ENCODE measurements at places on chromosomes 2 and 18. TPM values are rescaled to one million over a fixed set of nuclear protein-coding genes. Genes with fewer than 3 reads are reported as not detected.

Gene CERKL
- 0.18 TPM for total RNA-seq

DNA sequence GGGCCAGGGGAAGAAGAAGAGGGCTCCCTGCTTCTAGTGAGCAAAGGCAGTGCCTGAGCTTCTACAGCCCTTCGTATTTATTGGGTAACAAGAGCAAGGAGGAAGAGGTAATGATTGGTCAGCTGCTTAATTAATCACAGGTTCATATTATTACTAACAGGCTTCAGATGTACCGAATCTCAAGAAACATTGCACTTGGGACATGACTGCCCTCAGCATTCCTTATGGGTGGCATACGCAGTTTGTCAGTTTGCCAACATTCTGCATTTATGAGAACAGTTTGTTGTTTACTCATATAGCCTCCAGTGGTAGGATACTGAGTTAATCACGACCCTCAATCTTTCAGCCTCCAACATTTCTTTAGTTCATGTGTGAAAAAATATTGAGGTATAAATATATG is 84.5 kb downstream of the HIBCH start:
- no peak for DNase-seq

GRCh38 chr2:225487878-225488416 is 88.4 kb downstream of the NYAP2 start:
- DNase-seq, result no peak

DNA sequence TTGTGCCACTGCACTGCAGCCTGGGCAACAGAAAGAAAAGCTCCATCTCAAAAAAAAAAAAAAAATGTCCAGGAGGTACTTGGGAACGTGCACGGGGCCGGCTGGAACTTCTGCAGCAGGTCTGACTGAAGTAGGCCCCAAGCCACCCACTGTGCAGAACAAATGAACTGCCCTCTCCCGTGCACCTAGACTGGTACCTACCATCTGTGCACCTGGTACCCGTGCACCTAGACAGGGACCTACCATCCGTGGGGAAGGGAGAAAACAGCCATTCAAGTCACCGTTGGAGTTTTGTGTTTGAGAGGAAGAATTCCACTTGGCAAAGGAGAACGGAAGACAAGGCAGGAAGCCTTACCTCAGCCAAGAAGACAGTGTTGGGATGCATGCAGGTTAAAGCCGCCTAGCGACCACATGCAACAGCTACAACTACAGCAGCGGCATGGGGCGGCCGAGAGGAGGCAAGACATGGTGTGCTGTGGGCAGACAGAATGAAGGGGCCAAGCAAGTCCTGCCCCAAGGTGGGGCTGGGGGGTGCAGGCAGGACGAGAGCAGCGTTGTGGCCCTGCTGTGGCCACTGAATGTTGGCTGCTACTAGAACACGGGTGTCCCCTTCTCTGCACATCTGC is 16.1 kb downstream of the ST3GAL5 start:
- no peak for DNase-seq

DNA sequence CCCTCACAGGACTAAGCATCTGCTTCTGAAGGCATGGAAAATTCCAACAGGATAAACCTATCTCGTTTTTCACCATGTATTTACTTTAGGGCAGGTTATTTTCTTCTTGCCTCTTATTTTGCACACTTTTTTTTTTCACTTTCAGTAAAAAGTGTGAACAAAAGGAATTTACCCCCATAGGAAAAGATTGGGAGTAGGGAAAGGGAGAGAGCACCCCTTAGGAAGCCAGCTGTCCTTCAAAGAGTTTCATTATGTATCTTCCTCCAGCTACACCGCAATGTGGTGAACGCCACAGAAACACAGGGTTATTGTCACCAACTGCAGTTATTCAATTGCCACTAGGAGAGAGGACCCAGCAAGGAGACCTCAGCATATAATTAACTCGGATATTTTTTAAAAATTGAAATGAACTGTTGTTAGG is 286.2 kb upstream of the VRK2 start:
- DNase-seq, result no peak

GRCh38 chr2:237888389-237888788 is 29.0 kb downstream of the RAMP1 start:
- DNase-seq, result no peak

All from activated B cell treated with CpG ODN at 0.5 μM for 24 hours (primary cell).